ENCODE measurements at places on chromosomes 6 and 20. TPM values are rescaled to one million over a fixed set of nuclear protein-coding genes. Genes with fewer than 3 reads are reported as not detected.

The CALHM6 gene
- total RNA-seq, result 2.1 TPM

The PCK1 gene
- total RNA-seq, result not detected

The REM1 gene
- not detected for total RNA-seq

The ASIP gene
- not detected for total RNA-seq

The DNMT3B gene
- total RNA-seq, result 1.5 TPM

The EPPIN gene
- not detected for total RNA-seq

The C20orf144 gene
- 0.05 TPM for total RNA-seq

The SPDEF gene
- not detected for total RNA-seq

The HLA-G gene
- total RNA-seq, result not detected

The RBBP8NL gene
- total RNA-seq, result not detected

The CLVS2 gene
- total RNA-seq, result under 0.01 TPM

The MBOAT1 gene
- total RNA-seq, result 1.6 TPM

The PRELID3B gene
- 65.9 TPM for total RNA-seq

The TFAP2C gene
- not detected for total RNA-seq

The SNAP25 gene
- total RNA-seq, result 5.6 TPM

The ROS1 gene
- 0.30 TPM for total RNA-seq

The SEL1L2 gene
- total RNA-seq, result not detected

The DEFB115 gene
- total RNA-seq, result not detected

The CDKAL1 gene
- 15.1 TPM for total RNA-seq

The WASF1 gene
- total RNA-seq, result 6.2 TPM

The TREML2 gene
- not detected for total RNA-seq

The XKR7 gene
- not detected for total RNA-seq

The ATG5 gene
- 61.8 TPM for total RNA-seq

The TCP11 gene
- total RNA-seq, result 0.46 TPM

The SLC35F1 gene
- total RNA-seq, result not detected

The SIRPB1 gene
- total RNA-seq, result 2.1 TPM
